Activated CD4-positive, alpha-beta T cell treated with anti-CD3 and anti-CD28 coated beads, Interleukin-2, amount 10 ng/mL, durations not matched to agents 24 days and 14 days (primary cell): ENCODE measurements at places on chromosomes 11 and 22.

- DNase-seq, result peak; percentile 79
Observed at GRCh38 chr22:20237480-20238440, 30.4 kb downstream of the RTN4R start.

DNA sequence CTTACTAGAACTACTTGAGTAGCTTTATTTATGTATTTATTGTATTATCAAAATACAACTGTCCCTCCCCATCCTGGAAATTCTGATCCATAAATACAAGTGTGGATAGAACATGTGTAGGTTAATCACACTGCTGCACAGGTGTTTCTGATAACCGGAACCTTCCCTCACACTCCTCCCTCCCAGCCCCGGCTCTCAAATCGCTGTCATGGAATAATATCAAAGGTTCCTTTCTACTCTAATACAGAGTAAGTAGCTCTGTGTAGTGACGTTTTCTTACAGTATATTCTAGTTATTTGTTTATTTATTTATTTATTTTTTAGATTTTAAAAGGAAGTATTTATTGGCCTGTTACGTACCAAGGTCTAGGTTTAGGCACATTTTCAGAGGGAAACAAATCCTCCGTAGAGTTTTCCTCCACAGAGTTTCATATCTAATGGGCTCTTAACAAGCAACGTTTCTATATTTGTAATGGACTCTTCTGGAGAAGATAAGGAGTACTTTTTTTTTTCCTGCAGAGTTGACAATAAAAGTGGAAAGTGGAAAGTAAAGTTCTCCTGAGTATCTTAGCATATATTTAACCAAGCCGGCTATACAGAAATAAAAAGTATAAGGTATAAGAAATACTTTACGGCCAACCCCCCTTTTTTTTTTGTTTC is 129.0 kb upstream of the CARD18 start:
- no peak for DNase-seq

- DNase-seq, result no peak
Observed at GRCh38 chr11:69923641-69924307, 104.6 kb upstream of the FGF3 start.

DNA sequence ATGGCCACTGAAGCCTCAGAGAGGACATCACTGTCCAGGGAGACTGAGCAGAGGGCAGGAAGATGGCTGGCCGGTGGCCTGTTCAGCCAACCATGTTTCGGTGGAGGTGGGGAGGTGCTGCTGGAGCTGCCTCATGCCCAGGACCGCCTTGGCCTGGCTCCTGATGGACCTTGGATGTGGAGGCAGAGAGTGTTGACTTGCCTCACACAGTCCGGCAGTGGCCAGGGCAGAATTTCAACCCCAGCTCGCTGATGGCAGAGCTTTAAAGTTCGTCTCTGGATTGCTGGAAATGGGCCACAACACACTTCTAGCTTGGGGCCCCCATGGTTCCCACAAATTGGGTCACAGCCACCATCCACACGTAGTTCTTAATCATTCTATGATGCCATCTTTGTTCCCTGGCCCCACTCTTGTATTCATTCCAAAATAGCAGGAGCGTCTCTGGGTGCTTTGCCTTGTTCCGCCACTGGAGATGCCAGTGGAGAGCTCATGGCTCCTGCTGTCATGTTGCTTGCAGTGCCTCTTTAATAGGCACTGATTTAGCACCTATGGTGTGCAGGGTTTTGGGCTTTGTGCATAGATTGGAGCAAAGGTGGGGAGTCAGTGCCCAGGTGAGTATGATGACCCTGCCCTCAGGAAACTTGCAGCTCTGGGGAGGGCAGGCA is 5.6 kb downstream of the MAPK8IP1 start:
- no peak for DNase-seq

GRCh38 chr11:29214833-29215232 is 802.0 kb downstream of the KCNA4 start:
- no peak for DNase-seq

GRCh38 chr11:27183672-27184457 is 143.2 kb downstream of the BBOX1 start:
- DNase-seq, result peak; percentile 70

- peak; percentile 90 for DNase-seq
Observed at GRCh38 chr11:47980088-47980906, at the start of gene PTPRJ. Gene PTPRJ, plus strand, starts transcription at chr11:47980559. Its CDS starts 354 bp downstream, at chr11:47980913.

DNA sequence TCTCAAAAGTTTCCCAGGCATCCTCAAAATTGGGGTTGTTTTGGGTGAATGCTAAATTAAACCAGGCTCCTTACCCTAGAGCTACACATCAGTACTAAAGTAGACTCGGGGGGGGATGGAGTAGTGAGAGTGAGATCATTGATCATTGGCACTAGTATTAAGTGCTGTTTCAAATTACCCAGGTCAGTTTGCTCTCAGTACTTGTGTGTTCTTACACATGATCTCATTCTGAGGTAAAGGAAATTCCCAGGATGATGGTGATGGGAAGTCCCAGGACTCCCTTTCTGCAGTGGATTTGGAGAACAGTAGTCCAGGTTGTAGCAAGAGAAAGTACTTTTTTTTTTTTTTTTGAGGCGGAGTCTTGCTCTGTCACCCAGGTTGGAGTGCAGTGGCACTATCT is 12.5 kb downstream of the RBM4 start:
- DNase-seq, result no peak

DNA sequence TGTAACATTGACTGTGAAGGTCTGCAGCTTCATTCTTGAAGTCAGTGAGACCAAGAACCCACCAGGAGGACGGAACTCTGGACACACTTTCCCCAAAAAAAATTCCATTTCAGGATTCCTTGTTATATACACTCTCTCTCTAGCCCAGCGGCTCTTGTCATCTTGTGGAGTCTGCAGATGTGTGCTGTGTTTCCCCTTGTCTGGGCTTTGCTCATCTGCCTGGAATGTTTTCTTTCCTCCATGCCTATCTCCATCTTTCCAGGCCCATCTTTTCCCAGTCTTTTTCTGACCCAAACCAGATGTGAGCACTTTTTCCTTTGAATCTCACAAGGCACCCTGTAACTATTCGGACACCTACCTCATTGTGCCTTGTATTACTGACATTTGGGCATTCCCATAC is 5.1 kb upstream of the DRG1 start:
- no peak for DNase-seq

DNA sequence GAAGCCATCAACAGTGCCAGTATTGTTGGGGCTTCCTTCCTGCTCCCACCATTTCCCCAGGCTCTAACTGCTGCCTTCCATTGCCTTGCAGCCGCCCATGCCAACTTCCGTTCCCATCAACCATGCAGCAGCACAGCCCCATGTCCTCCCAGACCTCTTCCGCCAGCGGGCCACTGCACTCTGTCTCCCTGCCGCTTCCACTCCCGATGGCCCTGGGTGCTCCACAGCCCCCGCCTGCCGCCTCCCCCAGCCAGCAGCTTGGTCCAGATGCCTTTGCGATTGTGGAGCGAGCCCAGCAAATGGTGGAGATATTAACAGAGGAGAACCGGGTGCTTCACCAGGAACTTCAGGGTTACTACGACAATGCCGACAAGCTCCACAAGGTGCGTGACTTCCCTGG is 53.3 kb downstream of the AMOTL1 start:
- no peak for DNase-seq

DNA sequence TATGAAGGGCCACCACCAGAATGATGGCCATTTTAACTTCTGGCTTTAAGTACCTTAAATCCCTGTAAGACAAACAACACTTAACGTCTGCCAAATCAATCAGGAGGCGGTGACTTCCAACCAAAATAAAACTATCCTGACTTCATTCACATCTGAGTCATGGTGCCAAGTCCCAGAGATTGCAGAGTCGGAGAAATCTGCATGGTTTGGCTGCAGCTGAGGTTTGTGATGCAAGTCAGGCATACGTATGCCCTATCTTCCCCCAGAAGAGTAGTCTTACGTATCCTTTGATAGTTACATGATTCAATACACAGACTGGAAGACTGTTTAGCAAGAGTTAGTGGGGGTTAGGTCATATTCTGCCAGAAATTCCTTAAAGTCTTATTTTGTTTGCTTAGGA is 1.7 kb upstream of the GAB2 start:
- no peak for DNase-seq

DNA sequence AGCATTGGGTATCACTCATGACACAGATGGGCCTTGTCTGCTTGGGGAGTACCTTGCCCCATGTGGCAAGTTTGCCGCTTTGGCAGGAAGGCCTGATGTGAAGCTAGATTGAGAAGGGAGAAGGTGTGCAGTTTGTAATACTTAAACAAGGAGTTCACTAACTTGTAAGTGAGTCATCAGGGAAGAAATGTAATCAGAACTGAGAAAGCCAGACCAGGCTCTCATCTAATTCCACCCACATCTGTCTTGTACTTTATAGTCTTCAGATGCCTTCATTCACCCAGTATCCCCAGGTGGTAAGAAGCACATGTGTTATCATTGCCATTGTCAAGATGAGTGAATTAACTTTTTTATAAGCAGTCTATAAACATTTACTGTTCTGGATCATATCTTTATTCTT is 116.0 kb upstream of the DDI1 start:
- DNase-seq, result no peak

GRCh38 chr11:117750357-117750756 is 46.7 kb downstream of the DSCAML1 start:
- DNase-seq, result no peak

DNA sequence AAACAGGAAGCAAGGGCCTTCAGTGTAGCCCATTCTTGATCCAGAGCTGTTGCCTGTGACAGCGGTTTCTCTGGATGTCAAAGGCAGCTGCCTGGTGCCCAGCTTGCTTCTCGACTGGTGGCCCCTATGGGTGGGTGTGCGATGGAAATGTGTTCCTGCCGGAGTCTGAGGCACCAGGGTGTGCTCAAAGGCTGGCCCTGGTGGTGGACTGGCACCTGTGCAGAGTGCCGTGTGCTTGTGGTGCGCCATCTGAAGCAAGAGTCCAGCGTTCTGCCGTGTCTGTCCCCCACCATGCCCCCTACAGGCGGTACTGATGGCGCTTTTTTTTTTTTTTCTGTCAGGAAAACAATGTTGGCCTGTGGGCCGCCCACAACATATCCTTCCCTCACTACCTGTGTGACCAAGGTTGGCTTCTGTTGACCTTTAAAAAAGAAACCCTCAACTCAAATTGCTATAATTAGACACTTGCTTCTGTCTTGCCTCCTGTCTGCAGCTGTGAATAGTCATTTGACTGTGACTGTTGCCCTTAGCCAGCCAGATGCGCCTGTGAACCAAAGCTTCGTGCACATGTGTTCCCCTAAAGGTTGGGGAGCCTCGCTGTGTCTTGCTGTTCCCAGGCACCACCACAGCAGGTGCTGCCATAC is 4.7 kb upstream of the RANBP1 start:
- peak; percentile 73 for DNase-seq

GRCh38 chr11:27582621-27583020 is 76.1 kb upstream of the LIN7C start:
- DNase-seq, result no peak

DNA sequence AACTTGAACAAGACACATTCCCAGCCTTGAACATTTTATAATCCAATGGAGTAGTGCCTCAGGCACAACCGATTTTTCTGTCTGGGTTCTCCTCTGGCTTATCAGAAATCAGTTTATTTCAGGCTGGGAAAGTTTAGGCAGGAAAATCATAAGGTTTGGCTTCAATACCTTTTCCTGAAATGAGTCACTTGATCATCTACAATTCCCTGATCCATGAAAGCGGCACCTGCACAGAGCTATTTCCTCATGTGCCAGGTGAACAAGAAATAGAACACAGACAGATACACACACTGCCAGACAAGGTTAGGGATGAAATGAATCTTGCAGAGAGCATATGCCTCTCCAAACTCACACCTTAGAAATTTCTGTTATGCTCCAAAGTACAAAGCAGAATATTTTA is 106.7 kb upstream of the OR9G4 start:
- DNase-seq, result no peak

- DNase-seq, result no peak
Observed at GRCh38 chr11:126032375-126032774, 30.3 kb downstream of the CDON start.

DNA sequence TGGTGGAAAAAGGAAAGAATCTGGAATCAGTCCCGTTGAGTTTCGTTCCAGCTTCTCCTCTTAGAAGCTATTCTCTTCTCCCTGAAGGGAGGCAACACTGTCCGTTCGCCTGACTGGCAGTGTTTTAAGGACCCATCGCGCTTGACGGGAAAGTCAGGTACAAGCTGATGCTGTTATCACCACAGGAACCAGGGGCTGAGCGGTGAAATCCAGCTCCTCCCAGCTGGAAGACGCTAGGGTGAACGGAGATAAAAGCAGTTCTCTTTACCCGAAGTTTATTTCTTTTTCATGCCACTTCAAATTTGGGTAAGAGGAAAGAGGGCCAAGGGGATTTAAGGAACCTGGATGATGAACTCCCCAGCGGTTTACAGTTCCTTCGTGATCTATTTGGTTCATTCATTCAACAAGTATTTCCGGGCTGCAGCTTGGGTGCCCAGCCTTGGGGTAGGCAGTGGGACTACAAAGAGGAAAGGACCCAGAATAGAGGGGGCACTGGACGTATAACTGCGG is 551 bp upstream of the DEUP1 start:
- DNase-seq, result no peak

GRCh38 chr22:30254314-30254713 is 7.8 kb upstream of the LIF start:
- DNase-seq, result no peak

DNA sequence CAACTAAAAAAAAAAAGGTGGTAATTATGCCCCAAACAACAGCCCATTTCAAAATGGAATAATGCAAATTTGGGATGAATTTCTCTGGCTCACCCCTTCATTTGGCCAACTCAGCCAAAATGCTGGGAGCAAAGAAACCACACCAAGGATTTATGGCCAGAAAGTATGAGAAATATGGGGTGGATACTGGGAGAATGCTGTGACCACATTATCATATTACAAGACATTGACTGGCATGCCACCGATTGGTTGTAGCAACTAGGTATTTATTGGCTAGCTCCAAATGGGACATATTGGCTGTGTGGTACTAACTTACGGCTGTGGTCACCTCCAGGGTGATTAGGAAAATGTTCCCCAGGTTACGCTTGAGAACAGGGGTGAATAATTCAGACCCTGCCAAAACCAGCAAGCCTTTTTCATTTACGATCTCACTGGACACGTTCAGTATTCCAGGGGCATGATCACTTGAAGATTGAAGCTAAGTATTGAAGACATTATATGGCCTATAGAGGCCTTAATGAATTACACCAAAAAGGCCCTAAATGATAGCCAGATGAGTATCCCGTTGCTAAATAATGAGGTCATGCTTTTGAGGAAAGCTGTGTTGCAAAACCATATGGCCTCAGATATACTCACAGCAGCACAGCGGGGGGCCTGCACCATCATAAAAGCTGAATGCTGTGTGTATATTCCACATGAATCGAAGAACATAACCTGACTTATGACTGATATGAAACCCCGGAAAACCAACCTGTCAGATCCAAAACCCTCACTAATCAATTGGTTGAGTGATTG is 3.8 kb upstream of the FDX1 start:
- no peak for DNase-seq

DNA sequence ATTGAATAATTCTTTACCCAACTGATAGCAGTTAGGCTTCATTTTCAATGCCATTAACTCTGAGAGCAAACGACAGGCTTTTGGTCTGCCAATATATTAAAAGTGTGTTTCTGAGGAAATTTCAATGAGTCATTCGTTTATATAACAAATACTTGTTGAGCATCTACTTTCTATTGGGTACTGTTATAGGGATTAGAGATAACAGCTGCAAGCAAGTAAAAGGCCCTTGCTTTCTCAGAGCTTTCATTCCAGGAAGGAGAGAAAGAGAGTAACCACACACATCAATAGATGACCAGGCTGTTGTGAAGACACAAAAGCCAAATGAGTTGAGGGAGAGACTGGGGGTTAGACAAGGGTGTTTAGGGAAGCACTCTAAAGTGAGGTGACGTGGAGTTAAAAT is 35.7 kb downstream of the CD44 start:
- peak; percentile 69 for DNase-seq
